ENCODE measurements at places on chromosomes 2 and 18. TPM values are rescaled to one million over a fixed set of nuclear protein-coding genes. Genes with fewer than 3 reads are reported as not detected.

Gene SCN9A
- total RNA-seq = 1.3 TPM

Gene CASP10
- total RNA-seq = 59.7 TPM

Gene DES
- not detected for total RNA-seq

Gene CDH19
- total RNA-seq = 0.06 TPM

Gene TUBA4B
- not detected for total RNA-seq

Gene DYTN
- total RNA-seq = not detected

Gene KIF3C
- total RNA-seq = 6.2 TPM

Gene IL18RAP
- total RNA-seq = not detected

Gene INO80C
- total RNA-seq = 8.3 TPM

Gene METTL8
- total RNA-seq = 5.7 TPM

Gene KLHL41
- 0.13 TPM for total RNA-seq

Gene PGAP1
- total RNA-seq = 11.1 TPM

Gene CCDC85A
- total RNA-seq = 20.9 TPM

Gene PKDCC
- total RNA-seq = 0.81 TPM

Gene IHH
- not detected for total RNA-seq

Gene RIT2
- not detected for total RNA-seq

Gene PEX13
- 23.8 TPM for total RNA-seq

Gene PRSS56
- not detected for total RNA-seq

Gene VWC2L
- not detected for total RNA-seq

Gene MDH1B
- total RNA-seq = 0.19 TPM

Gene TFCP2L1
- not detected for total RNA-seq

All from bladder microvascular endothelial cell (primary cell).